Head of caudate nucleus (tissue), 42 donors: ENCODE measurements at places on chromosomes 6 and 20.

DNA sequence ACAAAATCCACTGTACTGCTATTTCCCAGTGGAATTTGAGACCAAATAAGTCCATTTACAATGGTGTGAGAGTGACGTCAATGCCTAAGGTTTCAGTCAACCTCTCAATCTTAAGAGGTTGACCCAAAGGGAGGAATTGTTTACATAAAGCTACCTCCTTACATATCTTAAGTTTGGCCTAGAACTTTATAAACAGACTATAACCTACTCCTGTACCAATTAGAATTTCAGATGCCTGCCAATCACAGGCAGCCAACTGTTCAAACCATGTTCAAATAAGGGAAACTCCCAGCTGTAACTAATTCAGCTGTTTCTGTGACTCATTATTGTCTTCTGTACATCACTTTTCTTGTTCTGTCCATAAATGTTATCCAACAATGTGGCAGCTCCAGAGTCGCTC lies 14.5 kb downstream of the LGSN start:
- DNase-seq: no peak

- DNase-seq: no peak
Observed at GRCh38 chr6:124479991-124480430, 482.2 kb upstream of the RNF217 start.

DNA sequence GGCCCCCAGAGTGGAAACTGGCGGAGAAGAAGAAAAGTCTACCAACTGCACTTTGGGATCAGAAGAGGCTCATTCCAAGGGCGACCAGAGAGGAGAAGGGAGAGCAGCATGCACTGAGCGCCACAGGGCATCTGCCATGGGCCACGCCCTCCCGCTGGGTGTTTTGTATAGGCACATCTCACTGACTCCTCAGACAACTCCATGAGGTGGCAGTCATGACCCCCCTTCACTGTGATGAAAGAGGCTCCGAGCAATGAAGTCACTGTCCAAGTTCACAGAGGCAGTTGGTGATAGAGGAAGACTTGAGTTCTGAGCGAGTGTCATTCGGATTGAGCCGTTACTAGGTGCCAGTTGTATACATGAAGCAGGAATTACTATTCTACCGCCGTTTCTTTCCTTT lies 15.4 kb downstream of the BPIFB1 start:
- no peak for DNase-seq

DNA sequence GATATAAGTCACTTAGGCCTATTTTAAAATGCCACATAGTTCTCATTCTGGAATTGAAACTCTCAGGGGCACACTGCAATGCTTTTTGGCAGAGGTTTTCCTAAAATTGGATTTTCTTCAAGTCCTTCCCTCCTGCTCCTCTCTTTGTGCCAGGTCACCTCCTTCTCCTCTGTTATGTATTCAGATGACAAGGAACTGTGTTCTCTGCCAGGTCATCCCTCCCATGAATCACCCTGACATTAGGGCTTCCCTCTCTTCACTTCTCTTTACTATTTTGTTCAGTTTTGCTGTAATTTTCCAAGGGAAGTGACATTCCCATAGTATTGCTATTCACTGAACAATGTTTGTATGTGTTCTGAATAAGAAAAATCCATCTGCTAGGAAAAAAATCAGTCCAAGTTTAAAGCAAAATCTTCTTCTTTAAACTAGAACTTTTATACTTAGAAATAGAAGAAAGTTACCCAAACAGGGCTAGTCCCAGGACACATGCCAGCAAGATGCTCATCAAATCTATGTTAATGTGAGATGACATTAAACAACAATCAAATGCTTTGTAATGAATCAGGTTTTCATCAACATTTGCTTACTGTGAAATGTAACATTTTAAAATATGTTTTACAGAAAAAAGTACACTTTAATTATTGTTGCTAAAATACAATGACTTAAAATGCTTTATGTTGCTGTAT lies 461.1 kb downstream of the MMUT start:
- DNase-seq: no peak

DNA sequence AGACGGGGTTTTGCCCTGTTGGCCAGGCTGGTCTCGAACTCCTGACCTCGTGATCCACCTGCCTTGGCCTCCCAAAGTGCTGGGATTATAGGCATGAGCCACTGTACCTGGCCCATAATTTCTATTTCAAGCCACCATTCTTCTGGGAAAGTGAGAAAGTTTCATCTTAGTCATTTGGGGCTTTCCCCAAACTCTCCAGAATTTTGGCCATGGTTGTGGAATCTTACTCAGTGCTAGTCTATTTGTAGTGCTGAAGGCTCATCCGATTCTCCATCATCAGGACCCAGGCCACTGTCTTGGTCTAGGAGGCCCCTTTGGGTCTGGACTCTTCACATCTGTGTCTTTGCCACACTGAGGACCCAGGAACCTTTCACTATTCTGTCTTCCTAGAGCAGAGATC lies 164.9 kb downstream of the EYA2 start:
- no peak for DNase-seq

GRCh38 chr6:137013738-137014602 lies 30.8 kb downstream of the IL20RA start:
- DNase-seq: no peak

DNA sequence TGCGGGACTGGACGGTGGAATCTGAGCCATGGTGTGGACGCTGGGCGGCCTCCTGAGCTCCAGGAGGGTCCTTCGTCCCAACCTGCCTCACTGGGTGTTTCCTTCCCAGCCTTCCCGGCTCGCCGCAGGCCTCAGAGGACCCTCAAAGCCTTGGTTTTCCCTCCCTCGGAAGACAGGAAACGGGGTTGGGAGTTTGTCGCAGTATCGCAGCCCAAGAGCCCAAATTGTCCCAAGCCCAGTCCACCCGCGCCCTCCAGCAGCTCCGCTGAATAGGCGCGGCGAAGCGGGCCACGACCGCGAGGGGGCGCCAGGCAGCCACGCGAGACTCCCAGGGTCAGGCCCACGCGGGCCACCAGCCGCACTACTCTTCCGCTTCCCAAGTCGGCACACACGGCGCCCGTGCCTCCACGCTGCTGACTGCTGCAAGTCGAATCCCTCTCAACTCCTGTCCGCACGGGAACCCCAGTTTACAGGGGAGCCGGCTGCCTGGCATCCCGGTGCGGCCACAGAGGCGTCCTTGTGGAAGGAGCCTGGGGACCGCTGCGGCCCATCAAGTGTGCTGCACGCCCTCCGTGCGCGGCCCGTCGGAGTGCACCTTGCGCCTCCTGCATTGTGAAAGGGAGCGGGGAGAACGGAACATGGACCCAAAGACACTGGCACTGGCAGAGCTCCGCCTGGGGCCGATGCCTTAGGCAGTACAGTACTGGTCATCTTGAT lies 40.4 kb upstream of the HMGA1 start:
- peak; percentile 71 for DNase-seq

- no peak for DNase-seq
Observed at GRCh38 chr6:689223-689622, 3.7 kb downstream of the EXOC2 start.

- DNase-seq: no peak
Observed at GRCh38 chr20:14830466-14830865, 493.1 kb upstream of the FLRT3 start.

GRCh38 chr6:38796006-38796405 lies 80.9 kb downstream of the DNAH8 start:
- DNase-seq: no peak

DNA sequence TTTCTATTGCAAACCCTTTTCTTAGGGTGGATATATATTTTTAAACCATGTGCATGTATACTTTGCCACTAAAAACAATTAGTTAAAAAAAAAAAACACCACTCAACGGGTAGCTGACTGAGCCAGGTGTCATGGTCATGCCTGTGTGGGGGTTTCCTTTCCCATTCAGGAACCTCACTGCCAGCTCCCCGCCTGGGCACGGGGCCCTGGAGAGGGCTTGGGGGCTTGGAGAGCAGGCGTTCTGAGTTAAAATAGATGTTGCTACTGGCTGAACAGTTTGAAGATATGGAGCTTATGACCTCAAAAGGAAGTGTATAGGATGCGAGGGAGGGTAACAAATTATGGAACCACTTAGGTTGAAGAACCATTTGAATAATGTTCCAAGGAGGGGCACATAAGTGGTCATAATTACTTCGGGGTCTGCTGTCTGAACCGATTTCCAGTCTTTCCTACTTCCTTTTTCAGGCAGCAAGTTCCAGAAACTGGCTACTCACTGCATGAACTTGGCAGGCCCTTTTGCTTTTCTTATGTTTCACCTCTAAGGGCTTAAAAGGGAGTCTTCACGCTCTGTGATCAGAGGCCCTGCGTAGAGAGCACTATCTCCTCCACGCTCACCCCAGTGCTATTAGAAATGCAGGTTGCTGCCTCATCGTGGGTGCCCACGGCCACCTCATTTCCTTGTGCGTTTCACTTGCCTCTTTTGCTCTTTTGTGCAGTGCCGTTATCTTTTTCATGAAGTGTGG lies 9.9 kb downstream of the STX16 start:
- no peak for DNase-seq

DNA sequence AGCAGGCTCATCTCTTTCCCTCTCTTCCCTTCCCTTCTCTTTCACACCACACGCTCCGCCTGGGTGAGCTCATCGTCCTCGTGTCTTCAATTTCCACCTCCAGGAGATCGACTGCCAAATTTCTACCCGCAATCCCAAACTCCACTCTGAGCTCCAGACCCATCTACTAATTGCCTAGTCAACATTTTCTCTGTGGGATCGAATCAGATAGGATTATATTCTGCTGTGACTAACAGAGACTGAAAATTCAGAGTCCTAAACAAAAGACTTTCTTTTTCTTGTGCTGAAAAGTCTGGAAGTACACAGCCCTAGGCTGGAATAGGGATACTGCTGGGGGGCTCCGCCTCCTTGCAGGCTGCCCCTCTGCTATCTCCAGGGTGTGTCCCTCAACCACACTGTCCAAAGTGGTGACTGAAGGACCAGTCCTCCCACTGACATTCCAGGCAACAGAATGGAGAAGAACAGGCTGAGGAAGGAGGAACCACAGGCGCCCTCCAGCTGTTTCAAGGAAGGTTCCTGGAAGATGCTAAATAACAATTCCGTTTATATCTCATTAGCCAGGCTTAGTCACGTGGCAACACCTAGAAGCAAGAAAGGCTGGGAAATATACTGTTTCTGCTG lies 5.0 kb upstream of the HSPA12B start:
- DNase-seq: no peak

DNA sequence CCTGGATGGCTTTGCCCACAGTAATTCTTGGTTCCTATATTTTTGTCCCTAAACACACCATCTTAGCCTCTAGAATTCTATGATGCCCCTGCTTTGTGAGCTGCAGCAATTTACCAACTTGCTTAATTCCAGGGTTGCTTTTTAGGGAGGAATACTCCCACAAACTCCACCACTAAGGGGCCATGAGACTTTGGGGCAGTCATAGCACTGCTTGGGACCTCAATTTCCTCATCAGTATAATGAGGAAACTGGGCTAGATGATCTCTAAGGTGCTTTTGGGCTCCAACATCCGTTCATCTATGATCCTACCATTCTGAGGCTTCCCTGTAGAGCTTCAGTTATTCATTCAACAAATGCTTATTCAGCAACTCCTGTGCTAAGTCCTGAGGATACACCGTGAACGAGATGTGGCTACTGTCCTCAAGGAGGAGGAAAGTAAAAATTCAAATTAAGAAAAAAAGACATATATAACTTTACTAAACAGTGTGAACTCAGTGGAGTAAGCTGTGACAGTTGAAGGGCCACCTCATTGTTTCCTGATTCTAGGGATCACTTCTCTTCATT lies 75.3 kb downstream of the PRDM1 start:
- no peak for DNase-seq

GRCh38 chr6:5511954-5512353 lies 250.6 kb downstream of the FARS2 start:
- DNase-seq: no peak

GRCh38 chr20:41476013-41476441 lies 109.4 kb upstream of the EMILIN3 start:
- no peak for DNase-seq

GRCh38 chr6:44631968-44632367 lies 244.5 kb downstream of the CDC5L start:
- DNase-seq: no peak

DNA sequence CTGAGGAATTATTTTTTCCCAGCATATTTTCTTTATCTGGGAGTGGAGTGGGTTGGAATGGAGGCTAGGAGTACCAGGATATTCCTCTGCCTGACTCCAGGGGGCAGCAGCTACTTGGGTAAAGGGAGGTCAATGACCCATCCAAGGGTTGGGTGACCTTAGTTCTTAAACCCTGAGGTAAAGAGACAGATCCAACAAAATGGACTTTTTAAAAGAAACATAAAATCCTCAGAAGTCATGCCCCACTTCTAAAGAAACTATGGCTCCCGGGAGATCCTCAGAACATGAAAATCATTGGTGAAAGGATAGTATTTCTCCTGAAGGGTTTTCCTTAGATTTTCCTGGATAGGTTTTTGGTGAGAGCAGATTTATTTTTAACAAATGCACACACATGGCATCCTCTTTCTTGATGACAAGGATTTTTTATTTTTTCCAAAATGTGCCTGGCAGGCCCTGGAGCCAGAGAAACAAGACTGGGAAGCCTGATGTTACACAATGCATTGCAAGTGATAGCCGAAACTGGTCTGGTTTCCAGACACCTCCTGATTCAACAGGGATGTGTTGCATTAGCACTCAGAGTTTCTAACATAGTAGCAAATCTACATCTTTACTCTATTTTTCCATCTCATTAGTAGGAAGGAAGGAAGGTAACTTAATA lies 240.9 kb upstream of the BTBD3 start:
- peak; percentile 54 for DNase-seq

DNA sequence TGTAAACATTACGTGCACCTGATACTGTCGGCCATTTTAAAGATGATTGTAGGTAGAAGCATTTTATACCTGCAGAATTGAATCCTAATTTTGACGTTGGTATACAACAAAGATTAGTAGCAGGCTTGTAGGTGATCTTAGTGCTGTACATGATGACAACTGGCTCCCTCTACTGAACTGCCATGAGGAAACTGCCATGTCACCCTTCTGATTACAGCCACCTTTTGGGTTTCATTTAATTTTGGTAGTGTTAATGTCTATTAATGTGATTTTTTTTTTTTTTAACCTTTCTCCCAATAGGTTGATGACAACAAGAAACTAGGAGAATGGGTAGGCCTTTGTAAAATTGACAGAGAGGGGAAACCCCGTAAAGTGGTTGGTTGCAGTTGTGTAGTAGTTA lies 2.3 kb downstream of the RPS12 start:
- no peak for DNase-seq

GRCh38 chr20:6841128-6841527 lies 73.6 kb downstream of the BMP2 start:
- no peak for DNase-seq

GRCh38 chr20:24109008-24109407 lies 120.4 kb upstream of the GGTLC1 start:
- no peak for DNase-seq

DNA sequence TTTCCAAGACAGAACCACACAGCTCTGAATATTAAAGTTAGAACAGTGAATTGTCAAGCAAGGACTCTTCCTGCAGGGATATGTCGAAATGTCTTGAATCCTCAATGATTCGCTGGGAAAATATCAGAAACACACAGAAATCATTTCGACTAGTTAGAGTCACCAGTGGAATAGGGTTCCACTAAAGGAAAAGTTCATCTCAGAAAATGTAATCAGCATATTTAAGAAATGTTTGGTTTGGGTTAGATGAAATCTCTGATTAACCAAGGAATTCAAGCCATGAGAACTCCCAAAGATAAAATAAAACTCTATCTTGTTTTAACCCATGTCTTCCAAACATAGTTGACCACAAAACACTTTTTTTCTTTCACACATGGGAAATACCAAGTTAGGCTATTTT lies 621.0 kb upstream of the NRSN1 start:
- no peak for DNase-seq
